Stimulated activated memory B cell treated with anti-CD40 and anti-IgM and Interleukin-4, amounts not matched to agents 10 μg/mL and 1 μg/mL and 100 μg/mL, for 72 hours (primary cell): ENCODE measurements at places on chromosomes 4 and X.
A peak's percentile ranks its signal among the peaks of the same experiment; 100 is the strongest.

DNA sequence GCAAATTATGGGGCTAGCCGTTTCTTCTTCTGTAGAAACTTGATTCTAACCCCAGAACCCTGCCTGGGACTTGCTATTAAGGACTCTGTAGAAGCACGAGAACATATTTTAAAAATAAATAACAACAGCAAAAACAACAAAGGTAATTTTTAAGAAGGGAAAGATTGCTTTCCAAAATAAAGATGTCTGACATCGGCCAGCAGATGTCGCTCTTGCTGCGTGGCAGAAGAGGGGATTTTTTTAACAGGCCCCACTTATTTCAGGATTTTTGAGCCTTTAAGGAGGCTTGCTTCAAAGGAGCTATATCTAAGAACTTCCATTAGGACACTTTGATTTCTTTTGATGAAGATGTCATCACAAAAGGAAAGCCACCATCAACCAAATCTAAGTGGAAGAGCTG lies 62.8 kb upstream of the EGFL6 start:
- no peak overlapping the region for H3K27ac ChIP-seq
- no peak for ATAC-seq
- no peak overlapping the region for H3K4me3 ChIP-seq
- no peaks in the 10 kb centered on the region for H3K4me1 ChIP-seq
- H3K36me3 ChIP-seq, result no peaks in the 10 kb centered on the region

DNA sequence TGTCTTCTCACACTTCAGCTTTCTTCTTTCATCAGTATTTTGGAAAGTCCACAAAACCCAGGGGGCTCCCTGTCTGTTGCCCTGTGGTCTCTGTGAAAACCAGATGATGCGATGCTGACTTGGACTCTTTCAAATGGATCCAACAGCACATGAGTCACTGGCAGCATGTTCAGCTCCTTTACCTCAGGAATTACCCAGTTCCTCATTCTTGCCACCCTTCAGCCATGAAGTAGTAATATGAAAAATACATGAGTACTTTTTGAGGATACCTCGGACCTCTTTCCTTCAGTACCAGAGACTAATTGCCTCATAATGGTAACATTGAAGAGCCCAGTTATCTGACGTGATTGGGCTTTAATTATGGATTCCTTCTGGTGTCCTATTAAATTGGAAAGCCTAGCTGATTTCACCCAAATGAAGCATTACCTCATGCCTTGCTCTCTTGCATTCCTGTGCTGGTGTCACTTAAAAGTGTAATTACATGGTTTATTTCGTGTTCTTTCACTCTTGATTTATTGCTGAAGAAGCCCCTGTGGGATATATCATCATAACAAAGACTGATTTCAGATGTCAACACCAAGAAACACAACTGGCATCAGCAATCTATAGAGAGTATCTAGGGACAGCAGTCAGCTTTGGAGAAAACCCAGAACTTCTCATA lies 63.4 kb downstream of the NFKB1 start:
- no peaks in the 10 kb centered on the region for H3K27me3 ChIP-seq
- H3K27ac ChIP-seq, result peak overlapping the region; percentile 89
- peaks cover 62% of the 10 kb centered on the region for H3K36me3 ChIP-seq
- H3K4me1 ChIP-seq, result peaks cover 68% of the 10 kb centered on the region
- peak overlapping the region; percentile 19 for H3K4me3 ChIP-seq
- peak; percentile 97 for ATAC-seq

GRCh38 chr4:187798385-187798784 lies 197.2 kb upstream of the ZFP42 start:
- no peaks in the 10 kb centered on the region for H3K4me1 ChIP-seq
- ATAC-seq, result no peak
- H3K27ac ChIP-seq, result no peak overlapping the region
- H3K36me3 ChIP-seq, result no peaks in the 10 kb centered on the region
- H3K27me3 ChIP-seq, result no peaks in the 10 kb centered on the region
- no peak overlapping the region for H3K4me3 ChIP-seq

- no peaks in the 10 kb centered on the region for H3K27me3 ChIP-seq
- H3K27ac ChIP-seq, result peak overlapping the region; percentile 17
- H3K36me3 ChIP-seq, result no peaks in the 10 kb centered on the region
- H3K4me3 ChIP-seq, result peak overlapping the region; percentile 26
Observed at GRCh38 chrX:113868177-113868576, 715.7 kb upstream of the HTR2C start.

DNA sequence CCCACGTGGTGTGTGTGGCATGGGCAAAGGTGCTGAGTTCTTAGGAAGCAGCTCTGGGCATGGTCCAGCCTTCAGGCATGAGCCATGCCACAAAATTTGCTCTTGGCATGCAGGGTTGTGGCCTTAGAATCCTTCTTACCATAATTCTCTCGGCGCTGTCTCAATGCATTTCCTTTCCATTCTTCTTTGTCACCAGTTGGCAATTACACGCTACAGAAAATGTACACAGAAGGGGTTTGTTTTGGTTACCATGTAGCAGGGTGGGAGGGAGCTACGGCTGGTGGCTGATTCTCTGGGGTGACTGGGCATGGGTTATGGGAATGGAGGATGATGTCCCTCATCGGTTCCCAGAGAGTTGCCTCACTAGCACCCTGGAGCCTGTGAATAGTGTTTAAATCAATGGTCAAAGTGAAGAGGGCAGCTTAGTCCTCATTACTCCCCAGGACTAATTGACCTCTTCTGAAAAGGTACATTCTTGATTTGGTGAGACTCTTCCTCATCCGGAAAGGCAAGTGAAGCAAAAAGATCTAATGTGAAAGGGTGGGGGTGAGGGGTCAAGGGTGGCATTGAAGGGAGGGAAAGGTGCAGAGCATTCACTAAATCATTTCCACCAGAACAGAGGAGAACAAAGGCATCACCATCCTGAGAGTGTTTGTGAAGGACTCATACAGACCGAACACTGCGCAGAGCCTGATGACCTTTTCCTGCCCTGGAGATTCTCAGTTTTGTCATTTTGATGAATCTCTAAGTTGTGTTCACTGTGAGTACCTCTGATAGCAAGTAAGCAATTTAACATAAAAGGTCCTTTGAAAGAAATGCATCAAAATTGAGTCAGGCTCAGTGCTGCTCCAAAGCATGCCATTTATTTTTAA lies 199.8 kb upstream of the SFRP2 start:
- no peaks in the 10 kb centered on the region for H3K27me3 ChIP-seq
- H3K4me3 ChIP-seq, result no peak overlapping the region
- ATAC-seq, result no peak
- H3K4me1 ChIP-seq, result no peaks in the 10 kb centered on the region
- H3K27ac ChIP-seq, result no peak overlapping the region
